ENCODE measurements at places on chromosomes 2 and 18.

DNA sequence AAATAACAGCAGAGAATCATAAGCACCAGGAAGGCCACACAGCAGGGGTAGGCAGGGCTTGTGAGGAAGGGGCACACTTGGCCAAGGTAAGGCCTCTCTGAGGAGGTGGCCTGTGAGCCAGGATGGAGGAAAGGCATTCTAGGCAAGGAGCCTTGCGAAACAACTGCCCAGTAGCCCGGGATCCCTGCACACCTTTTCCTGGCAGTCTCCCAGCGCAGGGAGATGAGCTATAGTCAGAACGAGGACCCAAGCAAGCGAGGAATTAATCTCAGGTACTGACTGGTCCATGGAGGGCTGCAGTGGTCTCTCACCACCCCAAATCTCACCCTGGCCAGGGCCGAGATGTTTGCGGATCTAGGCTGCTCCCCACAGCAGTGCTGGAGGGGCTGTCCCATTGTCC is 64.9 kb upstream of the STPG4 start:
- DNase-seq = no peak

- DNase-seq = peak; percentile 41
These were observed 7.1 kb upstream of the KLF11 start for GRCh38 chr2:10036095-10036884.

DNA sequence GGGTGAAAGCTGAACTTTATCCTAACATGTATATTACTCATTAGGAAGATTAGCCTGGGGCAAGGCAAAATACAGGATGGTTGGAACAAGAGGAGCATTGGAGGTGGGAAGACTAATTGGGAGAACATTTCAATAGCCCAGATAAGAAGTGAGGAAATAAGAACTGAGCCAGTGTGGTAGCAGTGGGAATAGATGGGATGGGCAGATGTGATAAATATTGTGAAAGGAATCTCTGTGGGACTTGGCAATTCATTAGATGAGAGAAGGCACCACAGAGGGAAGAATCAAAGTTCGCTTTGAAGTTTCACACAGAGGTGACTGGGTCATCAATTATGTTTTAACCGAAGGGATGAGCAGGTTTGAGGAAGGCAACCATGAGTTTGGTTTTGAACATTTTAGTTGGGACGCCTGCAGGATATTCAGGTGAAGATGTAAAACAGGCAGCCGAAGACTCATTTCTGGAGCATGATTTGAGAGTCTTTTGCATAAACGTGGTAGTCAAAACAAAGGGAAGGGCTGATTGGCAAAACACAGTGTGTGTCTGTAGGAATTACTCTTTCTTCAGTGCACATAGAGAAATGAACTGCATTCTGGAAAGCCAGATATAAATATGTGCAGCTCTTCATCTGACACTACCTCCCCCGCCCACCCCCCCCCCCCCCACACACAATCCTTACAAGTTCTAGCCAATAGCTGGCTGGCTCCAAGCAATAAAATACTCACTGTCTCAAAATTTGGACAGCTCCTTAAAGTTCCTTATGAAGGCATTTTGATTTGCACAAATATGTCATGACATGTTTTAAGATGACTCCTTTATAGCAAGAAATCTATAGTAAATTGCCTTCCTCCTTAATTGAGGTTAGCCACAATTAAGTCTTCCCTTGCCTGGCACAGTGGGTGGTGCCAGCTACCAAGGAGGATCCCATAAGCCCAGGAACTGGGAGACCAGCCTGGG is 1.9 kb upstream of the SLC1A4 start:
- DNase-seq = peak; percentile 49

DNA sequence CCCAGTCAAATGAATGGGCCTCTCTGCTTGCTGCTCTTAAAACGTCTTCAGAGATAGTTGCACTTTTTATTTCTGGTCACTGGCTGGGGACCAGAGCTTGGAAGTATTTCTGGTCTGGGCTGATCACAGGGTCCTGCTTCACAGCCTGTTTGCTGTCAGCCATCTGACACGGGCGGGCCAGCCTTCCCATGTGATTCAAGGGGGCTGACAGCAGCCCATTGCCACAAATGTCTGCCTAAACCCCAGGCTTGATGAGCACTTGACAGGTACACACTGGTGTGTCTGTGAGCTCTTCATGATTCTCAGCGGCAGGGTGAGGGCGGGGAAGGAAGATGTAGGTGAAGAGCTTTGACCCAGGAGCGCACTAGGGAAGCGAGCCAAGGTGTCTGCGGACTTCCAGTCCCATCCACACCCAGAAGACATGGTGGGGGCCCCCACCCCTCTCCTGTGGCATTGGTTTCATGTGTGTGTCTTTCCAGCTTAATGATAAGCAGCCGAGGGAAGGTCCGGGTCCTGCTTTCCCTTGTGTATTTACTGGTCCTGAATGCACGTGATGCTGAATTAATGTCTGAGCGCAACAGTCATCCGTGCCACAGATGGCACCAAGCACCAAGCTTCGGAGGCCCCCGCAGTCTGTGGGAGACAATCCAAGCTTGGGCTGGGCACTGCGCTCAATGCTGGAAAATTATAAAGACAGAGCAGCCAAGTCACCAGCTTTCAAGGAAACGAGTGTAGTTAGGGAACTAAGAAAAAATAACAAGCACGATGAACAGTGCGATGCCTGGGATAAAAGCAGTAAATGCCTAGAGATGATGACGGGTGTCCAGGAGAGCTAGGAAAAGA is 73.3 kb downstream of the SH3BP4 start:
- no peak for DNase-seq

DNA sequence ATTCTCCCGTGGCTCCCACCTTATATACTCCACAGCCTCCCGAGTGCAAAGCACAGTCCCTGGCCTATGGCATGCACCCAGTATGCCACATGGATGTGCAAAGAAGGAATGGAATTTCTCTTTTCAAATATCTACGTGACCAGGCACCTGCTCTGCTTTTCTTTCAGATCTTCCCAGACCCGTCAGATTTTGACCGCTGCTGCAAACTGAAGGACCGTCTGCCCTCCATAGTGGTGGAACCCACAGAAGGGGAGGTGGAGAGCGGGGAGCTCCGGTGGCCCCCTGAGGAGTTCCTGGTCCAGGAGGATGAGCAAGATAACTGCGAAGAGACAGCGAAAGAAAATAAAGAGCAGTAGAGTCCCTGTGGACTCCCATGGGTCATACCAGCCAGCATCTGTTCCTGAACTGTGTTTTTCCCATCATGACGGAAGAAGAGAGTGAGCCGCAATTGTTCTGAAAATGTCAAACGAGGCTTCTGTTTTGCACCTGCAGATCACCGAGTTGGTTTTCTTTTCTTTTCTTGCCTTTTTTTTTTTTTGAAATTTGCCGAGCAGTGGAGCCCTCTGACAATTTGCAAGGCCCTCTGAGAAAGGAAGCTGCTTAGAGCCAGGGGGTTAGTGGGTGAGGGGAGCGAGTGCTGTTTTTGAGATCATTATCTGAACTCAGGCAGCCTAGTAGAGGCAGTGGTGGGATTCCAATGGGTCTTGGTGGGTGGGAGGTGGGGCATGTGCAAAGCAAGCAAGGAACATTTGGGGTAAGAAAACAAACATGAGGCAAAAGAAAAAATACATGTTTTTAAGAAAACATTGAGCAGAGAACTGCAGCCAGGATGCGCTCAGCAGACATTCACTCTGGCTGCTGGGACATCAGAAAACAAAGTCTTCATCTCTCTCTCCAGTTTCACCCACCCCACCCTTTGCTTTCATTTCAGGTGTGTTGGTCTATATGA is 26.2 kb downstream of the LBH start:
- DNase-seq = no peak

GRCh38 chr2:238986491-238987351 is 138.8 kb downstream of the TWIST2 start:
- no peak for DNase-seq

GRCh38 chr2:105428387-105429018 is 29.7 kb upstream of the FHL2 start:
- no peak for DNase-seq

DNA sequence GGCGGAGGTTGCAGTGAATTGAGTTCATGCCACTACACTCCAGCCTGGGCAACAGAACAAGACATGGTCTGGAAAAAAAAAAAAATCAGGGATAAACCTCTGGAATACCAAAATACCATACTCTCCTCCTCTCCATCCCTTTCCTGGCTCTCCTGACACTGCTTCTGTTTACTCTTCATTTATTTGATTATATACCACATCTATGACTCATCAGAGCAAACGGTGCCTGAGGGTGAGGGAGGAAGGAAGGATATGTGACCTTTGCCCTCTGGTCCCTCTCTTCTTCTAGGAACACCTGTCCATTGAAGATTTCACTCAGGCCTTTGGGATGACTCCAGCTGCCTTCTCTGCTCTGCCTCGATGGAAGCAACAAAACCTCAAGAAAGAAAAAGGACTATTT is 30.0 kb downstream of the VIL1 start:
- DNase-seq = no peak

DNA sequence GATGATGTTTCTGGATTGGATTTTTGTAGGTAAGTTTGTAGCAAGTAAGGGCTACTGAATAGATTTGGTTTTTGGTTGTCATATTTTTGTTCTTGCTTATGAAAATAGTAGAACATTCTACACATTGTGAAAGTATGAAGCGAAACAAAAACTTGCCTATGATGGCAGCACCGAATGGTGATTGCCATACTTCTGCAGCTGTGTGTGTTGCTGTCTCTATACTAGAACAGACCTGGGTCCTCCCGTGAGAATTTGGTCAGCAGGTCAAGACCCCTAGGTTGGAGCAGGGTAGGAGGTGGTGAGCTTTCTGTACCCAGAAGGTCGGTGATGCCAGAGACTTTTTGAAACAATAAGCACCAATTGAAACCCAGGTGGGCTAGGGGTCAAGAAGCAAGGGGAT is 322.6 kb downstream of the PRKCE start:
- no peak for DNase-seq

- DNase-seq = no peak
These were observed 20.3 kb downstream of the KCNK3 start for GRCh38 chr2:26712486-26713465.

GRCh38 chr2:142684667-142685066 is 192.8 kb upstream of the KYNU start:
- no peak for DNase-seq

- DNase-seq = peak; percentile 57
These were observed 28.9 kb upstream of the IER3IP1 start for GRCh38 chr18:47204908-47205522.

DNA sequence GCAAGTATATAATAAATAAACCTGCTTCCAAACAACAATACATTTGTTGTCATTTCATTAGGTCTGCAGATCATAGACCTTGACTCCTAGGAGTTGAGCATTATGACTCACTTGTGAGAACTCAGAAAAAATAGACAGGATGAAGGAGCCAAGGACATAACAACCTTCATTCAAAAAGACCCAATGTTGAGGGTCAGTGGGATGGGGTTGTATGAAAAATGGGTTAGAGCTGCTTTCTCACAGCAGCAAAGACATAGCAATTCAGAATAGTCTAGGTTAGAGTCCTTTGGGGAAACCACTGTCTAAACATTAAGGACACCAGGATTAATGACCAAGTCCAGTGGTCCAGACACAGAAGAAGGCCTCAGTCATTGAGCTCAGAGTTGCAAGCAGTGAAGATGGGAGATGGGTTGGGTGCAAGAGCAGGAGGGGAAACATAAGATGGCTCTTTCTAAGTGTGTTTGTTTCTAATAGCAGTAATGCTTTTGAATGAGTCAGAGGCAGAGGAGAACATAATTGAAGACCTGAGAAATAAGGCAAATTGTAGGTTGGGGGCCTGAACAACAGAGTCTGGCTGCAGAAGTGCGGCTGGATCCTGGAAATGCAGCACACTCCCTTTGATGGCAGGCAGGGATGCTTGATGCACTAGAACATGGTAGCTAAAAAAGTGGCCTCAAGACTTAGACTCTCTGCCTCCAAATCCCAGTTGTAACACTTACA is 3.7 kb upstream of the SERPINB10 start:
- no peak for DNase-seq

GRCh38 chr2:215358312-215358845 is 46.5 kb downstream of the ATIC start:
- no peak for DNase-seq

GRCh38 chr18:12317664-12318333 is 9.8 kb downstream of the TUBB6 start:
- peak; percentile 18 for DNase-seq

GRCh38 chr2:38959938-38960608 is 70.4 kb downstream of the ARHGEF33 start:
- DNase-seq = no peak

DNA sequence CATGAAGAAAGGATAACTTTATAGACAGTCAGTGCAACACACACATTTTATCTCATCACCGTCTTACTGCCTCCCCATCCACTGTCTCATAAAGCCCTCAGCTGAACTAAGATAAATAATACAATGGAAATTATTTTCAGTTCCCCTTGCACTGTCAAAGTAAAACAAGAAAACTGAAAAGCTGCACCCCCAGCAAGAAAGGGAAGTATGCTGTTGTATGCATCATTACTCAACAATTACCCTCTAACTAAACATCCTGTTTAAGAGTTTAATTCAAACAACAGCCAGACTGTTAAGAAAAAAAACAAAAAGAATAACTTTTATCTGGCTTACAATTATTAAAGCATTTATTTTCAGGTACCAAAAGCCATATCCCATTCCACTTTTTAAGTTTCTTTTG is 25.0 kb downstream of the MPPE1 start:
- no peak for DNase-seq

- DNase-seq = no peak
These were observed 11.6 kb upstream of the COX7A2L start for GRCh38 chr2:42372474-42373200.

DNA sequence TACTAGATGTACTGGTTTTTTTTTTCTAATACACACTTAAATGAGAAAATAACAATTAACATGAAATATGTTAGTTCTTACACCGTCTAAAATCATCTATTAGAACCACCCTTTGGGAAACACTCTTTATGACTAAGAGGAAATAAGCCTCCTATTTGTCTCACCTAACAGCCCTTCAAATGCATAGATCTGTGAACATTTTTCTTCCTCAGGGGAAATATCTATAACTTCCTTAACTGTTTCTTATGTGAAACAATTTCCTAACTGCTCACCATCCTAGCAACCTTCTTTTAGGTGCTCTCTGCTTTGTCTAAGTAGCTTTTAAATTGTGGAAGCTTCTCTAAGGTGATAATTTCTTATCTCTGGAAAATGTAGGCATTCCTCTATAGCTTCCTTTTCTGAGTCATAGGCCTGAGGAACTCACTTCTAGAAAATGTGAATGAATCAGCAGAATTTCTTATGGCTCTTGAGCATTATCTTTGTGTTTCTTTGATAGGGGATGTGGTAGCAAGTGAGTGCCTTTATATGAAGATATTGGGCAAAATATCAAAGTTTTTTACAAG is 56.1 kb downstream of the CNTNAP5 start:
- peak; percentile 20 for DNase-seq

- no peak for DNase-seq
These were observed 7.8 kb upstream of the RAB12 start for GRCh38 chr18:8601277-8602032.

Measured in RKO (cell line).